ENCODE measurements at places on chromosomes 7 and 10. TPM values are rescaled to one million over a fixed set of nuclear protein-coding genes. Genes with fewer than 3 reads are reported as not detected.
A peak's percentile ranks its signal among the peaks of the same experiment; 100 is the strongest.

STARD3NL gene
- 69.7 TPM for total RNA-seq

GRCh38 chr7:7228472-7228871, 46.1 kb downstream of the C1GALT1 start:
- peak; percentile 41 for DNase-seq

- DNase-seq = peak; percentile 22
These were observed 8.1 kb upstream of the SH2D4B start for GRCh38 chr10:80529604-80530003.

MCM7 gene
- 130 TPM for total RNA-seq

MAPK8 gene
- 54.7 TPM for total RNA-seq

DNA sequence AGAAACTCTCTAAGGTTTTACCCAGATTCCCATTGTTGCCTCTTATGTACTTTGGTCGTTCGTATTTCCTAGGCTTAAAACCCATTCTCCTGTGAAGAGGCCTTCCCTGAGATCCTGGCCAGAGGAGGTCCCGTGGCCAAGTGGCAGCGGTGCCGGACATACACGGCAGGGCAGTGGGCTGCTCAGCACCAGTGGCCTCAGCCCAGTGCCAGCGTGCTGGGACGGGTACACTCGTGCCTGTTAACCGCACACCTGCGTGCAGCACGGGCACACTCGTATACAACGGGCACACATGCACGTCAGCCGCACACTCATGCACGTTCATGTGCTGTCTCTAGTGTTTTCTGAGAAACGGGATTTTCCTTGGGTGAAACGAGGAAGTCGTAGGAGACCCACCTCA, 40.2 kb downstream of the FOXK1 start:
- DNase-seq = no peak

GRCh38 chr10:80996615-80997193, 459.0 kb downstream of the SH2D4B start:
- DNase-seq = no peak

PTF1A gene
- not detected for total RNA-seq

- no peak for DNase-seq
These were observed 127.2 kb upstream of the SP4 start for GRCh38 chr7:21300692-21301091.

DNA sequence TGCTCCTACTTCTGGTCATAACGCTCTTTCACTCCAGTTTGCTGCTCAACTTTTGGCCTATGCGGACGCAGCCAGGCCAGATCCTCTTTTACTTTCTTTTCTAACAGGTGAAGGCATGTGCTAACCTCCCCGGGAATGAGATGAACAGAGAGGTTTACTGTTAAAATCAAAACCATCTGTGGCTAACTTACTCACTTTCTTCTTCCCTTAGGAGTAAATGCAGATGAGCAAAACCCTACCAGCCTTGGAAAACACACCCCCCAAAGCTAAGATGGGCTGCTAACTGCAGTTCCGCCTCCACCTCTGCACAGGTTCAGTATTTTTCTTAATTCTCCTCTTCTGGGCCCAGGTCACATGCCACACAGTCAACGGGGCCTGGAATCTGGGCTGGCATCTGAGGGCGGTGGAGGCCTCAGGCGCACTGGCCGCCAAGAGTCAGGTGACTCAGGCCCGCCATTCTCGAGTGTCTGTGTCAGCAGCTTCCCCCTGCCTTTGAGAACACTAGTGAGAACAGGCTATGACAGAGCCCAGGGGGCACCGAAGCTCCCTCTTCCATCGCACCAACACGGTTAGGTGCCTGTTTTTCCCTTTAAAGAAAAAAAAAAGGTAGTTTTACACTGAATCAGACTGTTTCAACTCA, 11.1 kb downstream of the FAM53B start:
- peak; percentile 43 for DNase-seq
